NCI-H1092 treated with DMSO at 0.1 percent for 48 hours (cell line): ENCODE measurements at places on chromosomes 4 and X.

DNA sequence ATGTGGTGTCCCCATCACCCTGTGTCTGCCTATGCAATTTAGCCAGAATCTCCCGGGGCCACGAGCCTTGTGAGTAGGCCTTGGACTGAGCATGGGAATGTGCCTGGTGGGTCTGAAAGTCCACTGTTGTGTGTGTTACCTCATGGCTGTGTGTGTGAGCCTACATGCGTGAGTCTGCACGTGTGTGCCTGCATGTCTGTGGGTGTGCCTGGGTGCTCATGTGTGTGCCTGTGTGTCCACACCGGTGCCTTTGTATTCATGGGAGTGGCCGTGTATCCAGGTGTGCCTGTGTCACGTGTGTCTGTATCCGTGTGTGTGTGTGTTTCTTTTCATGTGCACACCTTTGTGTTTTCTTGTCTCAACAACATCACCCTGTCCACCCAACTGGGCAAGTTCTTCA, 14.2 kb downstream of the ATP5ME start:
- no peak for DNase-seq

DNA sequence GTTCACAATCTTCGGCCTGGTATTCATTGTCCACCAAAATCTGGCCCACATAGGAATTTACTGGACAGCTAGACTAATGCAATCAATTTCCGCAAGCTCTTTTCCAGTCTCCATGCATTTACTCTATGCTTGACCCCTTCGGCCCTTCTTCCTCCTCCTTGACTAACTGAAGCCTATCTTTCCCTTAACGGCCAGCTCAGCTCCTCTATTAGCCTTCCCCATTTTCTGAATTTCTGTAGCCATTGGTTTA, 1.2 kb upstream of the PHKA2 start:
- DNase-seq = no peak

DNA sequence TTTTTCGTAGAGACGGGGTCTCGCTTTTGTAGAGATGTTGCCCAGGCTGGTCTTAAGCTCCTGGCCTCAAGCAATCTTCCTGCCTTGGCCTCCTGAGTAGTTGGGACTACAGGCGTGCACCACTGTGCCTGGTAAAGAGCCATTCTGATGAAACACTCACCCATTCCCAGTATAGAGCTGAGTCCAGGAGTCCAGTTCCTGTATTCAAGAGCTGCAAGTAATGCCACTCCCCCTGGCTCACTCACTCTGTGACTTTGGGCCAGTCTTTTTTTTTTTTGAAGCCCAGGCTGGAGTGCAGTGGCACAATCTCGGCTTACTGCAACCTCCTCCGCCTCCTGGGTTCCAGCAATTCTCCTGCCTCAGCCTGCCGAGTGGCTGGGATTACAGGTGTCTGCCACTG, 3.5 kb downstream of the CCDC22 start:
- DNase-seq = no peak

GRCh38 chrX:136130931-136131833, 16.2 kb upstream of the FHL1 start:
- no peak for DNase-seq

DNA sequence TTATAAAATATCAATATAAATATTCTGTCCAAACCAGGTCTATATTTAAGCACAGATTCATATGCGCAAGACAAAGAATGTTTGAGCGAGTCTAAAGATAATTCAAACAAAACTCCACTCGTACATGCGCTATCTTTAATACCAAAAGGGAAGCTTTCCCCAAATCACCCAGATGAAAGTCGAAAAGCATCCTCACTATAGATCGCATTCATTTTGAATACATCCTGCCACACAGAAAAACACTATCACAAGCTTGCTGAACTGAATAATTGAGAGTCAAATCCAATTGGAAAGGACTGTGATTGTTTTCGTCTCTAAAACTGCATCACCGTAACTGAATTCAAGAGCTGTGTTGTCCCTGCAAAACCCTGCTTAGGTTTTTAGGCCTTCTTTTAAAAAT, 685 bp downstream of the TASL start:
- DNase-seq = no peak

GRCh38 chrX:11533199-11533651, 132.5 kb downstream of the ARHGAP6 start:
- peak; percentile 91 for DNase-seq

DNA sequence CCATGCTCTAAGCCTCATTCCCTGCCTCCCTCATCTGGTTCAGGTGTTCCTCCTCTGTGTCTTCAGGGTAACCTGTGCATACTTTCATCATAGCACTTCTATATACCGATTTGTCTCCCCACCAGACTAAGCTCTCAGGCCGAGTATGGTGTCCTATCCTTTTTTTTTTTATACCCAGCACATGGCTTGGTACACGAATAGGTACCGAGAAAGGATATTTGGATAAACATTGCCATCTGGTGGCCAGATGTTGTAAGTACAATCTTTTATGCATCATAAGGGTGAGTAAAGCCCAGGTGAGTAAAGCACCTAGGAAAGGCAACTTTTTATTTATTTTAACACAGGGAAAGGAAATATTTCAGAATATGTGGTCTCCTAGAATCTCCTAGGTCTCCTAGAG, 68.4 kb downstream of the MID2 start:
- peak; percentile 42 for DNase-seq

DNA sequence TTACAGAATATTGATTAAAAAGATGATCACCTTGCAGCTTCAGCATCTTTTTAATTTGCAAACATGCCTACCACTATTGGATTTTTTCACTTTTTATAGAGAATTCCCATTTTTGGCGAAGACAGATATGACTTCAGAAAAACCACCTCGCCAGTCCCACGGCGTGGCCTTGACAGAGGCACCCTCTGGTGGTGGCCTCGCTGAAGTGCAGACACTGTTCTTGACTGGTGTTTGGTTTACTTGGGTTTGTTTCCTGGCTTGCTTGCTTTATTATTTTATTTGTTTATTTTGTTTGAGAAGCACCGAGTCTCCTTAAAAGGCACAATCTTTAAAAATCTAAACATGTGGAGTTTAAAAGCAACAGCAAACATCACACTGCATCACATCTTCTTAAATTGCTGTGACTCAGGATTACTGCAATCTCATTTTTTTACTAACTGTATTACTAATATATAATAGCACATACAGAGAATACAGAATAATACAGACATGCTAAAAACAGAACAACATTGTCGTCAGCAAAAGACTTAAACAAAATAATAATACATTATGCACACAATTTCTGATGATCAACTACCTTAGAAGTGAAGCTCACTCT, 13.1 kb upstream of the AMTN start:
- DNase-seq = peak; percentile 15

DNA sequence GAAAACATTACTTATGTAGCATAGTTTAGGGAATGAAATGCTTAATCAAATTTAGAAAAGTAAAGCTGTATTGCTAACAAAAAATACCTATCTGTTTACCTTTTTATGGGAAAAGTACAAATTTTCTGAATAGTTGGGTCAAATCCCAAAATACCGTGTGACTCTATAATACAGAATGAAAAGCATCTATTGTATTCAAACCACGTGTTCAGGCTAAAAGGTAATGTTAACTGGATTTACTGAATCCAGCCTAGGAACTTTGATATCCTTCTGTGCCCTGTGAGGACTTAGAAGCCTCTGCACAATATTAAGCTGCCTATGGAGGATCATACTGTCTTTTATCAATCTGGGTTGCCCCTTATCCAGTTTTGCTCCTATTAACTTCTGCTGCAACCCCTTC, 36.3 kb upstream of the AGA start:
- no peak for DNase-seq

- no peak for DNase-seq
Measured at GRCh38 chr4:181331214-181331613, 912.0 kb upstream of the TENM3 start.

DNA sequence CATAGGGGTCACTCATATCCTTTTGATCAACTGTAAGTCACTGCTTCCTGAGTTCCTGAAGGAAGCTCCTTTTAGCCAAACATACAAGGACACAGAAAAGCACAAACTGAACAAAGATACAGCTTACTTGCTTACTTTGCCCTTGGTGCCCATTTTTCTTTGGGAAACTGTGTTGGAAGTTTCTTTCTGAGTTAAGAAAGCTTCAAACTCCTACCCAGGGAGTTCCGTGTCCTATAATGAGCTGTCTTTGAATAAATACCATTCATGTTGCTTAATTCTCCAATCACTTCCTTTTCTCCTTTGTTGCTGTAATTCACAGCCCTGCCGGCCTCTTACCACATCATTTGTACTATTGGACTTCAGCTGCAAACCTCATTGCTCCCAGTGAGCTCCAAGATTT, at the start of gene ADH4:
TSS of gene ADH4 (minus strand) at position 228 of the 400 bp plus-strand sequence. CDS start at position 153, 75 bp downstream.
- no peak for DNase-seq

- peak; percentile 71 for DNase-seq
Measured at GRCh38 chr4:4386296-4386735, 586 bp upstream of the NSG1 start.

DNA sequence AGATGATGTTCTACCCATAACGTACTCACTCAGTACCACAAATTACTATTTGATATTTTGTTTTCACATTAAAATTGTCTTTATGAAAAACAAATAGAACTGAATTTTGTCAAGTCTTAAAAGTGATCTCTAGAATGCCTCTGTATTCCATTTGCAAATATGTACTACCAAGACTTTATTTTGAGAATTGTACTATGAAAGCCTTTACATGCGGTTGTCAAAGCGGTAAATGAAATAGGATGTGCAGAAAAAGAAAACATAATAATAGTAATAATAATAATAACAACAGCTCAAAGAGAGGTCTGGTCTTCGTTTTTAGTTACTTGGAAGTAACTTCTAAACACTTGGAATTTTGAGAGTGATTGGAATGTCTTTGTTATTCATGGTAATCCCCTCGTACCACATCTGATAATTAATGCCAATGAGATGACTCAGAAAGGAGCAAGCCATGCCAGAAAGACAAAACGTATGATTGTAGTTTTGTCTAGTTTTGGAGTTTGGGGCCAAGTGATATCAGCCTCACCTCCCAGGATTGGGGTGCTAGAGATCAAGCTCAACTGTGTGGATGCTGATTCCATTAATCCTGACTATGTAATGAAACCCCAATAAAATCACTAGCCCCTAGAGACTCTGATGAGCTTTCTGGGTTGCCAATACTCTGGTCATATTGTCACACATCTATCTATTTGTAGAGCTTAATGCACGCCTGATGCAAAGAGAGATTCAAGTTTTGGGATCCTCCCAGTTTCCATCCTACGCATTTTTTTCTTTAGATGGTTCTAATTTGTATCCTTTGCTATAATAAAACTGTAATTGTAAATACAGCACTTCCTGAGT, 20.2 kb upstream of the CTSO start:
- DNase-seq = no peak

- DNase-seq = no peak
Measured at GRCh38 chrX:56766554-56767347, 37.7 kb downstream of the NBDY start.
